Osteoblast (primary cell): ENCODE measurements at places on chromosomes 12 and 14.

DNA sequence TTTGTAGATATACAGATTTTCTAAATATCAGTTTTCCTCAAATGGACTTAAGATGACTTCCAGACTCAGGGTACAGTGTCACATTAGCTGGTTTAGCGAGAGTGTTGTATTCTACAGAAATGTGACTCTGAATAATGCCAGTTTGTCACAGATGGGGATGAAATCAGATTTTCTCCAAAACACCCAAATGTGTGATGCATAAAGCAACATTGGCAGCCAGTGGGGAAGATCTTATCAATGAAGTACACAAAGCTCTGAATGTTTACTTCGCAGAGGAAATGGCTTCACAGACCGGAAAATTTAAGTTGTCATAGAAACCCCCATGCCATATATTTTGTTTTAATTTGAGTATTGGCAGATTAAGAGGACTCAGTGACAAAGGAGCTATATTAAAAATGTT is 29.9 kb downstream of the ANO4 start:
- H3K27me3 ChIP-seq: no peaks in the 10 kb centered on the region
- H3K27ac ChIP-seq: no peak overlapping the region
- DNase-seq: no peak
- H3K36me3 ChIP-seq: no peaks in the 10 kb centered on the region
- H3K4me1 ChIP-seq: no peaks in the 10 kb centered on the region
- H3K4me3 ChIP-seq: no peak overlapping the region

DNA sequence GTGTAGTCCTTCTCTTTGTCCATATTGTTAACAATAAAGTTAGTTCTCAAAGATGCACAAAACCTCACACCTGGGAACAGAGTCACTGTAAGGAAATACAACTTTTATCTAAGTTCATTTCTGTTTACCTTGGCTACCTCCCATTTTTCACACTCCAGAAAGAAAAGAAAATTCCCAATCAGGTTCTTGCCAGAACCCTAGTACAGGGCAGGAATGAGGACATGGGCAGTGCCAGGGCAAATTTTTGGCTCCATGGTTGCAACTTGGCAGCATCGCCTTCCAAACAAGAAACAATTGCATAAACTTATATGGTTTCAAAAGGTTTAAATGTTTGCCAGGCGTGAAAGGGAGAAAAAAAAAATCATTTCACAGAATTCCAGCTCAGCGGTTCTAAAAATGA is 296.3 kb upstream of the PRKD1 start:
- DNase-seq: no peak
- H3K27ac ChIP-seq: no peak overlapping the region
- H3K27me3 ChIP-seq: no peaks in the 10 kb centered on the region
- no peak overlapping the region for H3K4me3 ChIP-seq

DNA sequence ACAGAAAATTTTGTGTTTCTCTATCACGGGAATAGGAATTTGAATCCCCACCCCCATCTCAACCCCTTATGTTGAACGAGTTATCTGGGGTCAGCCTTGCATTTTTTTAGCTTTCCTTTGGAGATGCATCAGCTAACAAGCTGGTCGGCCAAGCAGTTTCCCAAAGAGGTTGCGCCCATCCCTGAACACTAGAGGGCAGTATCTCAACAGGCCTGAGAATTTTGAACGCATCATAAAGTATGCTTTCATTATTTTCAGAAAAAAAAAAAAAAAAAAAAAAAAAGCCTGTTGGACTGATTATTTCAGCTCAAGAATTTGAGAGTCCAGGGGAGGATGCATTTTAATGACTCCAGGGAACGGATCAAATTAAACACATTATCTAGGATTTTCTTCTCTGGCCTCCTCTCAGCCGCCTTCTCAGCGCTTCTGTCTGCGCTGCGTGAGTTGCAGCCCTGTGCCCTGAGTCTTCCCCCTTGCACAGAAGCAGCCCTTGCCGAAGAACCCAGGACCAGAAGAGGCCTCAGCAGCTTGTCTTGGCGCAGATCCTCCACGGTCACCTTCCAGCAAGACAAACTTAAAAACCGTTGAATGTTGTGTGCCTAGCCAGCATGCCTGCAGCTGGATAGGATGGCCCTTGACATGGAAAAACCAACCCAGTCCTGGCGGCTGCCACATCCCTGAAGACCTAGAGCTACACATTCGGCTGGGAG is 76.6 kb upstream of the GZMB start:
- no peaks in the 10 kb centered on the region for H3K4me1 ChIP-seq
- H3K36me3 ChIP-seq: no peaks in the 10 kb centered on the region
- DNase-seq: peak; percentile 56
- H3K4me3 ChIP-seq: peak overlapping the region; percentile 48

DNA sequence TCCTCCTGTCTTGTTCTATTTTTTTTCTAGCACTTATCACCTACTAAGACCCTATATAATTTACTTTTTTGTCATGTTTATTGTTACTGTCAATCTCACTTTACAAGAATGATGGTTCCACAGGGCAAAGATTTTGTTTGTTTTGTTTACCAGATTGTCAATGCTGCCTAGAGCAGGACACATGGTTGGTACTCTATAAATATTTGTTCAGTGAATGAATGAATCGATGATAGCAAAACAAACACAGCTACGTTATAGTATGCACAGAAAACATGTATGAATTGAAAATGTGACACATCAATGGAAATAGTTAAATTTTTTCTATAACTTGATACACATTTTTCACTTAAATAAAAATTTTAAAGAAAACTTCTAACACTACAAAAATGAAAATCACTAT is 67.1 kb upstream of the KRR1 start:
- H3K4me3 ChIP-seq: no peak overlapping the region
- H3K36me3 ChIP-seq: no peaks in the 10 kb centered on the region
- H3K27ac ChIP-seq: no peak overlapping the region
- H3K27me3 ChIP-seq: no peaks in the 10 kb centered on the region

GRCh38 chr12:131950182-131950913 is 606 bp downstream of the EP400 start:
- peak; percentile 91 for DNase-seq
- H3K4me3 ChIP-seq: peak overlapping the region; percentile 91
- H3K27ac ChIP-seq: peak overlapping the region; percentile 69
- peaks cover 10% of the 10 kb centered on the region for H3K4me1 ChIP-seq
- H3K36me3 ChIP-seq: no peaks in the 10 kb centered on the region
- H3K27me3 ChIP-seq: no peaks in the 10 kb centered on the region

- no peak for DNase-seq
- H3K36me3 ChIP-seq: no peaks in the 10 kb centered on the region
- peak overlapping the region; percentile 96 for H3K27ac ChIP-seq
- H3K4me1 ChIP-seq: peaks cover 48% of the 10 kb centered on the region
Measured at GRCh38 chr12:15726027-15726877, 62.9 kb downstream of the EPS8 start.

GRCh38 chr14:53766106-53766505 is 190.5 kb downstream of the BMP4 start:
- no peak for DNase-seq
- H3K4me3 ChIP-seq: no peak overlapping the region
- no peaks in the 10 kb centered on the region for H3K4me1 ChIP-seq
- no peaks in the 10 kb centered on the region for H3K36me3 ChIP-seq
- H3K27me3 ChIP-seq: peaks cover 12% of the 10 kb centered on the region

DNA sequence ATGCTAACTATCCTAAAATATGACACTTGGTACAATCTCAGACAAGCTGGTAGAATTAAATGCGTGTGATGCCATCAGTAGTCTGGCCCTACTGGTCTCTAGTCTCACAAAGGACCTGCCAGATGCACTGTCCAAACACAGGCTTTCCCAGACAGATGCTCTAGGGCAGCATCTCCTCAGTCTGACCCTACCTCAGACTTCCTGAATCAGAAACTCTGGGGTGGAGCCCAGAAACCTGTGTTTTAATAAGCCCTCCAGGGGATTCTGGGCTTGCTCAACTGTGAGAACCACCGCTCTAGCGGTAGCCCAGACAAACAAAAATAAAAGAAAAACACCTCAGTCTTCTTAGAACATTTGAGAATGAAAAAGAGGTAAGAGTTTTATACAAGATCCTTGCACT is 48.0 kb downstream of the BDKRB1 start:
- H3K4me1 ChIP-seq: no peaks in the 10 kb centered on the region
- H3K27ac ChIP-seq: no peak overlapping the region
- H3K4me3 ChIP-seq: no peak overlapping the region
- DNase-seq: no peak
- no peaks in the 10 kb centered on the region for H3K27me3 ChIP-seq

DNA sequence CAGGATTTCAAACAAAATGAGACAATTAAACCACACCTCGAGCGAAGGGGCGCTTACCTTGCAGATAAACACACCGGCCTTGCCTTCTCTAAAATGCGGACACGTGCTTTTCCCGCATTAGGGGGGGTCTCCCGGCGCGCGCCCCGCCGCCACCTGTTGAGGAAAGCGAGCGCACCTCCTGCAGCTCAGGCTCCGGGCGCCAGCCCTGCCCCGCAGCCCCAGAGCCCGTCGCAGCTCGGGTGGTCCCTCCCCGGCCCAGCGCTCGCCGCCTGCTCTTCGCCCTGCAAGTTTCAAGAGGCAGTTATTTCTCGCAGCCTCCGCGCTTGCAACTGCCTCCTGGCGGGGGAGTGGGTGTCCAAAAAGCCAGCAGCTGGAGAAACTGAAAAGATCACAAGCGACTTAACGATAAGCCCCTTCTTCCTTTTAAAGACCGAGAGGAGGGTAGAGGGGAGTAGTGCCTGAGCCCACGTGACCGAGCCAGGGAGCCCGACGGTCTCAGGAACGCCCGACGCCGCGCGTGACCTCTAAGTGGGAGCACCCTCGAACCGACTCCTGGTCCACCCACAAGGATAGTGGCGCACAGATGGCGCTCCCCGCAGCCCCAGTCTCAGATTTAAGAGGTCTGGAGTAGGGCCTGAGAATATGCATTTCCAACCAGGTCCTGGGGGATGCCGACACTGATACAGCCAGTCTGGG is at the start of gene ESR2:
TSS of gene ESR2 (minus strand) at position 396 of the 696 bp plus-strand sequence. CDS start 11,386 bp downstream, outside the sequence.
- peak within 1 kb of the TSS; percentile 64 for H3K4me3 ChIP-seq
- peaks cover 12% of the 10 kb centered on the region for H3K4me1 ChIP-seq
- no peak within 1 kb of the TSS for H3K27ac ChIP-seq
- no peak for DNase-seq
- peaks cover 41% of the 10 kb centered on the region for H3K27me3 ChIP-seq

- no peaks in the 10 kb centered on the region for H3K4me1 ChIP-seq
- no peak for DNase-seq
- H3K4me3 ChIP-seq: no peak overlapping the region
- peaks cover 70% of the 10 kb centered on the region for H3K36me3 ChIP-seq
Measured at GRCh38 chr14:101894365-101895081, 69.8 kb upstream of the DYNC1H1 start.

DNA sequence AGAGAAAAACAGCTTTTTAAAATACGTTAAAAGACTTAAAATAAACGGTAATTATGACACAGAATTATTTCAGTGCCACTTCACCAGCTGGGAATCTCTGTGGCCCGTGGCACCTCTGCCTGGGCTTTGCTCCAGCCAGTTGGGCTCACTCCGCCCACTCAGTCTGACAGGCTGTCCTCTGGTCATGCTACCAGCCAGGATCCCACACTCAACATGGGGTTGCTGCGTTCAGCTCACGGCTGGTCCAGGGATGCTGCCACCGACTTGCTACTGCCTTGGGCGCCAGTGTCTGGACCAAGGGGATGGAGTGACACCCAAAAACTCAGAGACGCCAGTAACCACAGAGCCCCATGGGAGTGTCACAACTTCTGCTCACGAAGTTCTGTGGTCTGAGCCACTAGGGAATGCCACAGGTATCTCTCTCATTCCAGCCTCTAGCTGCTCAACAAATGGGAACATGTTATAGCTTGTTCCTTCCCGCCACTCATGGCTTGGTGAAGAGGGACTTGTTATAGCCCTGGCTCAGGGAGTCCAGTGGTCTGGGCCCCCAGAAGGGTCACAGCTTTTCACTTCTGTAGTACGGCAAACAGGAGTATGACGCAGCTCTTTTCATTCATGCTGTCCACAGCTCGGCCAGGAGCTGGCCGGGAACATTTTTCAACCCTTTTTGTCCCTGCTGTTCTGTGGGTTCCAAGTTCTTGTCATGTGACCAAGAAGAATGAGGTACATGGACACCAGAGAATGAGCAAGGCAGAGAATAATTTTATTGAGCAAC is 23.4 kb upstream of the ATXN7L3B start:
- H3K4me3 ChIP-seq: no peak overlapping the region
- no peaks in the 10 kb centered on the region for H3K4me1 ChIP-seq

GRCh38 chr14:23171222-23171975 is 12.1 kb downstream of the SLC7A8 start:
- H3K4me1 ChIP-seq: peaks cover 39% of the 10 kb centered on the region
- no peaks in the 10 kb centered on the region for H3K36me3 ChIP-seq
- H3K27ac ChIP-seq: peak overlapping the region; percentile 77
- no peak overlapping the region for H3K4me3 ChIP-seq
- peak; percentile 88 for DNase-seq

- H3K4me3 ChIP-seq: no peak overlapping the region
- H3K27me3 ChIP-seq: no peaks in the 10 kb centered on the region
- peaks cover 6% of the 10 kb centered on the region for H3K4me1 ChIP-seq
- H3K36me3 ChIP-seq: no peaks in the 10 kb centered on the region
Measured at GRCh38 chr12:108914121-108914531, 34.2 kb downstream of the DAO start.

DNA sequence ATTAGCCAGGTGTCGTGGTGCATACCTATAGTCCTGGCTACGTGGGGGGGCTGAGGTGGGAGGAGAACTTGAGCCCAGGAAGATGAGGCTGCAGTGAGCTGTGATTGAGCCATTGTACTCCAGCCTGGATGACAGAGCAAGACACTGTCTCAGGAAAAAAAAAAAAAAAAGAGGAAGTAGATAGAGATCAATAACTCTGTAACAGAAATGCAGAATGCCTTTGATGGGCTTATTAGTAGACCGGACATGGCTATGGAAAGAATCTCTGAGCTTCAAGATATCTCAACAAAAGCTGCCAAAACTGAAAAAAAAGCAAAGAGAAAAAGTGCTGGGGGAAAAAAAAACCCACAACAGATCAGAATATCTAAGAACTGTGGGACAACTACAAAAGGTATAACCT is 37.5 kb downstream of the GPR68 start:
- H3K4me1 ChIP-seq: peaks cover 5% of the 10 kb centered on the region
- no peaks in the 10 kb centered on the region for H3K27me3 ChIP-seq
- no peak overlapping the region for H3K4me3 ChIP-seq
- no peak for DNase-seq
- H3K36me3 ChIP-seq: peaks cover 4% of the 10 kb centered on the region

GRCh38 chr12:3161861-3162260 is 84.7 kb downstream of the TSPAN9 start:
- peaks cover 5% of the 10 kb centered on the region for H3K4me1 ChIP-seq
- H3K27me3 ChIP-seq: peaks cover 3% of the 10 kb centered on the region
- H3K4me3 ChIP-seq: no peak overlapping the region
- H3K36me3 ChIP-seq: no peaks in the 10 kb centered on the region
- H3K27ac ChIP-seq: no peak overlapping the region

DNA sequence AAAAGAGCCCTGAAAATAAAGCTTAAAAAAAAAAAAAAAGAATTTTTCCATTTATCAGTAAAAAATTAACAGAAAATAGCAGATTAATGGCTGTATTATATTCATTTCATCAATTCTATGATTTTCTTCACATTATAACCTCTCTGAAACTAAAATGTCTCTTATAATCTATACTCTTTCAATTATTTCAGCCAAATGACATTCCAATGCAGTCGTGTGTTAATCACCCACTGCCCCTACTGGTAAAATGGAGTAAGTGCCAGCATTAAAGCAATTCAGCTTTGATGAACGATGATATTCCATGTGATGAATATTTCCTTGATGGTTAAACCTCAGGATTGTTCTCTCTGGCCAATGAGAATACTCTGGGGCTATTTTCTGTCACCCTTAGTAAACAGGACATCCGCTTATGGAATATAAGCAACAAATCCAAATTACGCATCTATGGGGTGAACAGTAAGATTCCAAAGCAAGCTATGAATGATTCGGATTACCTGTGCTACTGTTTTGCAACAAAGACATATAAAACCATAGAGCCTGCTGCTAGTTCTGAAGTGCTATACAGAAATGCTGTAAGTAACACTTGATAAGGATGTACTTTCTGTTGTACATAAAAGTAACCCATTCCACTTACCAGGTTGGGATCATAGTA is 20.3 kb upstream of the SYCP3 start:
- H3K27me3 ChIP-seq: no peaks in the 10 kb centered on the region
- H3K36me3 ChIP-seq: peaks cover 13% of the 10 kb centered on the region
- H3K4me3 ChIP-seq: no peak overlapping the region
- DNase-seq: no peak
